SK-MEL-5 (cell line): ENCODE measurements at places on chromosomes 3 and 15. TPM values are rescaled to one million over a fixed set of nuclear protein-coding genes. Genes with fewer than 3 reads are reported as not detected.

Gene SNRPA1
- 23.6 and 31.3 TPM in 2 replicates for total RNA-seq

Gene ANKRD63
- total RNA-seq, result 0.16 and 0.29 TPM in 2 replicates

GRCh38 chr15:64892847-64893403, 18.8 kb upstream of the ANKDD1A start:
- no peak for DNase-seq

GRCh38 chr15:63827113-63827512, 6.6 kb downstream of the HERC1 start:
- DNase-seq, result no peak

DNA sequence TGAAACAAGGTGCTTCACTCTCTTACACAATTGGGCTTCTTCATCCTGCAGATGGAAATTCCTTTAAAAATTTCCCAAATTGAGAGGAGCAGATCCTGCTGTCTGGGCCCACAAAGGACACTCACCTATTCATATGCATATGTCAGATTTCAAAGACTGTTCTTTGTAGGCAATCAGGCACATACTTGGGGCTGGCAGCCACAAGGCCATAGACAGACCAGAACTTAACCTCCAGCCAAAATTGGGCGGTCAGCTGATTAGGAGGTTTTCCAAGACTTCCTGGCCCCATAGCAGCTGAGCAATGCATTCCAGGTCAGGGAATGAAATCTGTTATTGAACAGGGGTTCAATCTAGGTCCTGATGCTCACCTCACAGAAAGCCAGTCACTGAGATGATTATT, 15.0 kb upstream of the HPS3 start:
- no peak for DNase-seq

DNA sequence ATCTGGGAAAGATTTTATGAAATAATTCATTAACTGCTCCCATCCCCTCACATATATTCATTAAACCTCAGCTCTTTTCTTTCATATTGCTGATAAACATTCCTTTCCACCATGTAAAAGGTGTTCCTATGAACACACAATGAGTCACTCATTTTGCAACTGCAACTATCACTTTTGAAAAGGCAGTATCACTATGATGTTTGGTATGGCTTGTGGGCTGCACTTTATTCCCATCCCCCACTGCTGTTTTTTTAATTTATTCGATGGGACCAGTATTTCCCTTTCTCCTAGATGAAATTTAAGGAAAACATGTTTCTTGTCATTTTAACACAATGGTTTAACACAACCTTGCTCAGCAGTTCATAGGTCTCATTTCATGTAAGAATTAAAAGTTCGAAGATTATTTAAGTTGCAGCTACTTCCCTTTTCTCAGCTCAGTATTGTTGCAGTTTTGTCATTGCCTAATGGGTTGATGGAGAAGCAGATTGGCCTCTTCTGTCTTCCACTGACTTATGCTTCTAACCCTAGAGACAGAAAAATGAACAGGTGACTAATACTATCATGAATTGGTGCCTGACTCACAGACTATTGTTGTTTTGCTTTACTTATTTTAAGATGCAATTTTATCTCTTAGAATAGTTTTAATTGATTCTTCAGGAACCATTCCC, 280.3 kb downstream of the ZPLD1 start:
- DNase-seq, result no peak
